Stimulated activated CD8-positive, alpha-beta memory T cell treated with anti-CD3 and anti-CD28 coated beads, Interleukin-15, amount 100 ng/mL, for 4 hours (primary cell): ENCODE measurements at places on chromosomes 7 and 10.
A peak's percentile ranks its signal among the peaks of the same experiment; 100 is the strongest.

DNA sequence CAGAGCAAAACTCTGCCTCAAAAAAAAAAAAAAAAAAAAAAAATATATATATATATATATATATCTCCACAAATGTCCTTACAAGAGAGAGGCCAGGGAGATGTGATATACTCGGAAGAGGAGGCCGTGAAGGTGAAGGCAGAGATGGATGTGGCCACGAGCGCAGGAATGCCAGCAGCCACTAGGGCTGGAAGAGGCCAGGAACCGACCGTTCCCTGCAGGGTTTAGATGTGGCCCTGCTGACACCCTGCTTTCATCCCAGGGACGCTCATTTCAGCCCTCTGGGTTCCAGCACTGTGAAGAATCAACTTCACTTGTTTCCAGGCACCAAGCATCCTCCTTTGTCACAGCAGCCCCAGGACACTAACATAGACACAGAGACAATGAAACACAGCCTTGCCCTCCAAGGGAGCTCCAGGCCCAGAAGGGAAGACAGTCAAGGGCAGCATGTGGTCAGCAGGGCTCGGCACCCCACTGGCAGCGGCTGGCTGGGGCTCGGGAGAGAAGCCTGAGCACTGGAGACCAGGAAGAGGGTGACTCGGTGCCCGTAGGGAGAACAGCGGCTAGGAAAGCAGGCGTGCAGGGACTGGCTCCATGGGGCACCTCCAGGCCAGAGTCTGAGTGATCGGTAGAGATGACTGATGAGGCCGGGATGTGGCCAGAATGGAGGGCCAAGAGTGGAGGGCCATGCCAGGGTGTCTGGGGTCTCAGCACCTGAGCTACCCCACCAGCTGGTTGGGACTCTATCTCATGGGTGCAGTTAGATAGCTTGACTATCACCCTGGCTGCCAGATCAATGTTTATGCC lies 7.6 kb downstream of the WDR86 start:
- DNase-seq = no peak

DNA sequence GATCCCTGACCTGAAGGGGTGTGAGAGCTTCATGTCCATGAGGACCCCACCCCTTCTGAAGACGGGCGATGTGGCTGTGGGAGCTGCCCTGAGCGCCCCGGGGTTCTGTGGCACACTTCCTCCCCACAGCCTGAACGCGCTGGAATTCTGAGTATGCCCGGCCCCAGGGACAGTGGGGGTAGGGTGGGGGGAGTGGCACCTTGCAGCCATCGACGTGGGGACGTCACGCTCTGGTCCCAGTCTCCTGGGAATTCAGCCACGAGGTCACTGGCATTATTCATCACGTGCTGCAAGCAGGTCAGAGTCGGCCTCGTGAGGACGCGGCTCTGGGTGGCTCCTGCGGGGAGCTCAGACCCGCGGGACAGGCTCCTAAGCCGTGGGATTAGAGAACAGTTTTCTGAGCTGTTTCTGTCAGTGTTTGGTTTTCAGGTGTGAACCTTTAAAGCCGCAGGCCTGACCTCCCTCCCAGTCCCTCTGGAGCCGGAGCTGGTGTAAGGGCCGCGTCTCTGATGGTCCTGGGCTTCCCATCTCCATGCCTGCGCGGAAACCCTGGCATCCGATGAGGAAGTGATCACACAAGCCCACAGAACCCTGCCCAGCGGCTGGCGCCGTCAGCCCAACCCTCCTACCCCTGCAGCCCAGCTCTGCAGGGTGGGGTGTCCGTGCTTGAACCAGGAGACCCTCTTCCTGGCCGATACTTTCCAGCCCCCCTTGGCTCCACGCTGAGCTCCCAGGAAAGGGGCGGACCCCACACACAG lies 16.1 kb downstream of the GPR146 start:
- no peak for DNase-seq

- DNase-seq = no peak
Observed at GRCh38 chr10:92506336-92506735, 67.6 kb downstream of the IDE start.

DNA sequence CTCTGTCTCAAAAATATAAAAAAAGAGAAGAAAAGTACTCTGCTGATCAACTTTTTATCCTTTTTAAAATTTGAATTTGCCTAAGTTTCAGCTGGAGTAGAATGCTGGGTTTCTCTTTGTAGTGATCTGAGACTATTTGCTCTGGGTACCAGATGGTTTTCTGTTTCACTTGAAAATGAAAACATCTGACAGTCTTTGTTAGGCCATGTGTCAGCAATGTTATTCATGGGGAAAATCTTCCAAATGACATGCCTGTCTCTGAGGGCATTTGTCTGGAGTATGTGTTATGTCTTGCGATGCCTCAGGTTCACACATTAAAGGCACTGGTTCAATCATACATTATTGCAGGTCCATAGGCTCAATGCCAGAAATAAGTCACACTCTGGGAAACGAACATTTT lies 175.3 kb upstream of the TMEM229A start:
- DNase-seq = no peak

GRCh38 chr10:70903262-70903921 lies 15.0 kb upstream of the PCBD1 start:
- no peak for DNase-seq

DNA sequence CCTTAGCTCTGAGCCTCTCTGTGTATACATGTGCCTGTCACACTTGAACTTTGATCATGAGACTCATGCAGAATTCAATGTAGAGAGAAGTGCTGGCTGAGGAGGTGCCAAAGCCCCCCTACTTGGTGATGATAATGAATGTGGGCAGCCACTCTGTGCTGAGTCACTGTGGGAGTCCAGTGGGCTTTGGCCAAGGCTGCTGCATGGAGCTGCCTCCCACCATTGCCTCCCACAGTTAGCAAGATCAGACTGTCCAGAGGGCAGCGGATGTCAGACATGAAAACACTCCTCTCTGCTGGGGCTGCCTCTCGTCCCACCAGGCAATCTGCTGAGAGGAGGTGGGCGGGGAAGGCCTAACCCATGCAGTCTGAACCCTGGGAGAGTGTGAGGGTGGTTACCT lies 180.3 kb downstream of the SH2D4B start:
- DNase-seq = no peak

DNA sequence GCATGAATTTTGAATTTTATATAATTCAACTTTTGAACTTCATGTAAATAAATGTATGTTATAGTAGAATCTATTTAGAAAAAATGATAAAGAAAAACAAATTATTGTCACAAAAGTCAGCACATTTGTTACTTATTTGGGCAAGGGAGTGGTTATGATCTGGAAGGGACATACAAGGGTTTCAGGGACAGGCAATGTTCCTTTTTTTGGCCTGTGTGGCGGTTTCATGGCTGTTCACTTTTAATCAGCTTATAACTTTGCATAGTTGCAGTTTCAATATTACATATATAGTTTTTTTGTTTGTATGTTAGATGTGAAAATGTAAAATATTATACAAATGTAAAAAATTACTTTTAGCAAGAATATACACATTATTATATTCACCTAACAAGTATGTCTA lies 256.2 kb downstream of the PCLO start:
- DNase-seq = no peak

DNA sequence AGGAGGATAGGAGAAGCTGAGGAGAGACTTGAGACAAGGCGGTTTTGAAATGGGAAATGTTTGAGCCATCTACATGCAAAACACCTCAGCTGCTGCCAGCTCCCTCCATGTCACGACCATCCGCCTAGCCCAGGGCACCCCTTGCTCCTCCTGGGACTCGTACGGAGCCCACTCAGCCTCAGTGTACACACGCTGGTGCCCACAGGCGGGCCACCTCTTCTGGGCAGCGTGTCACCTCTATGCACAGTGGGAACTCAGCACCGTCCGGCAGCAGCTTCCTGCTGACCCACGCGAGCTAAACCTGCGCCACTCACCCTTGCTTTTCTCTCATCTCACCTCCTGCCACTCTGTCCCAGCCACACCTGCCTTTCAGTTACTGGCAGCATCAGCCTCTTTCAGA lies 108.3 kb downstream of the GALNT11 start:
- no peak for DNase-seq

GRCh38 chr7:149196705-149197171 lies 1.4 kb downstream of the ZNF282 start:
- DNase-seq = no peak

DNA sequence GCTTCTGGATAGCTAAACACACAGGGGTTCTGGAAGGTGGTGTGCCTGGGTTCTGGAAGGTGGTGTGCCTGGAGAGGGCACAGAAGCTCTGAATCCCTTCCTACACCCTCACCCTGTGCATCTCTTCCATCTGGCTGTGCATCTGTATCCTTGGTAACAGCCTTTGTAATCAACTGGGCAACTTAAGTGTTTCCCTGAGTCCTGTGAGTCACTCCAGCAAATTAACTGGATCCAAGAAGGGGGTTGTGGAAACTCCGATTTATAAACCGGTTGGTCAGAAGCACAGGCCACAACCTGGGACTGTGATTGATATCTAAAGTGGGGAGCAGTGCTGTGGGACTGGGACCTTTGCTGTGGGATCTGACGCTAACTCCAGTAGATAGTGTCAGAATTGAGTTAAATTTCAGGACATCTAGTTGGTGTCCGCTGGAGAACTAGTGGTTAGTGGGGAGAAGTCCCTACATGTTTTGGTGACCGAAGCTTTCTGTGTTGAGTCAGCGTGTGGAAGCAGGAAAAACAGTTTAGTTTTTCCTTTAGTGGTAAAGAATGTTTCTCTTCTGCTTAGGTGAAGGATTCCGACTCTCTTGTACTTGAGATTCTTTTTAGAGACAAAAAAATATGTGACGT lies 228.1 kb downstream of the BMPER start:
- DNase-seq = no peak

DNA sequence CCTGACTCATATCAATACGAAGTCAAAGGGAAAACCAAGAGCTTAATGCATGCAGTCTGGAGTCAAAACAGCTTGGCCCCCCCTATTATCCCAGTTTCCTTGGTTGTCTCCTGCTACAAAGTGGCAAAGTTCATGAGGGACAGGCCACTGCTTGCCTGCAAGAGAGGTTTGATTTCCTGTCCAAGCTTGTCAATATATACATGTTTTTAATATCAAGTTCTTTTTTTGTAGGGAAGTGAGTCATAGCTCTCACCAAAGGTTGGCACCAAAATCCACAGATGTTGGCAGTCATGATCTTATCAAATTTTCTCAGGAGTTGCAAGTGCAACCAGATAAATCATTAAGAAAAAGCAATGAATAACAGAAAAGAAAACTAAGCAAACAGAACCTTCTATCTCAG lies 176.8 kb downstream of the COBL start:
- DNase-seq = no peak

GRCh38 chr7:76211216-76211615 lies 9.5 kb downstream of the SRRM3 start:
- no peak for DNase-seq

- DNase-seq = no peak
Observed at GRCh38 chr10:87928996-87929395, 65.6 kb downstream of the PTEN start.

DNA sequence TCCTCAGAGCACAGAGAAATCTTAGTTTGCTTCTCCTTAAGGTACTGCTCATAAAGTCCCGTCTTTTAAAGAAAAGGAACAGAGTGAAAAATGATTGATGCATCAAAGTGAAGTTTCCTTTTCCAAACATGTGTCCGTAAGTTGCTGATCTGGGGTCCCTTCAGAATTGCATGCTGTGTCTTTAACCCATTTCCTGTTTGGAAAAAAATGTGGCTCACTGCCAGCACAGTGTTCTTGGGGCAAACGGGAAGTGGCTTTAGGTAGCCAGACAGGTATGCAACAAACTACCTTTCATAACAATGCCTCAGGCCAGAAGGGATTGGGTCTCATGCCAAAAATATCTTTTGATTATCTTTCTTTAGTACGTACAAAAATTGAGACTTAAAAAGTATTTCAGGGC lies 50.9 kb downstream of the TFAM start:
- DNase-seq = no peak

- no peak for DNase-seq
Observed at GRCh38 chr7:158127241-158127640, 460.4 kb downstream of the PTPRN2 start.

DNA sequence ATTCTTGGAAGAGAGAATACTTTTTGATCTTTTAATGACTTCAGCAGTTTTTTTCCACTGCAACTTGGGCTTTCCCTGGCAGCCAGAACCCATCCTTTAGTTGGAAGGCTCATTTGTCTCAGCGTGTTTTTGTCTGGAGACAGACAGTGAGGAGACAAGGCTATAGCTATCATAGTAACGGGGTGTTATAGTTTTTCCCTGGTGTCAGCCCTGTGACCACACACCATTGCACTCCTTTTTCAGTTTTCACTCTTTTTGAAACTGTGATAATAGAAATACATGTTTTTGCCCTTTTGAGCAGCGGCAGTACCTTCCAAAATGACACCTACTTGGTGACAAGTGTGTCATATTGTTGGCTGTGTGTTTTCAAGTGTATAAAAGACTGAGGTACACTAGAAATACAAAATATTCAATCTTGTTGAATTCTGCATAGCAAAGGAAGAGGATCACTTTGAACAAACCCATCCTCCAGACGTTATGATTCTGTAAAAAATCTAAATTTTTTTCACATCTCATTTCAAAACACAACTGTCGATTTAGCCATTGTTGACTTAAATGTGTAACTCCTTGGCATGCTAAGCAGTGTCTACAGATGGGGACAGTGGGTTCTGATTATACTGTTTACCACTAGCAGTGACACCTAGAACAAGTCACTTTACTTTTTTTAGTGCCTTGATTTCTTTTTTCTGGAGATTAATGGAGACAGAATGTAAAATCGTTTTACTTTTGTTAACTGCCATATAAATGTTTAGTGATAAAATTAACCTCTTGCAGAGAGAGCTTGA lies 130.1 kb downstream of the EXOC4 start:
- no peak for DNase-seq

- no peak for DNase-seq
Observed at GRCh38 chr10:106360870-106361269, 803.6 kb downstream of the SORCS1 start.

DNA sequence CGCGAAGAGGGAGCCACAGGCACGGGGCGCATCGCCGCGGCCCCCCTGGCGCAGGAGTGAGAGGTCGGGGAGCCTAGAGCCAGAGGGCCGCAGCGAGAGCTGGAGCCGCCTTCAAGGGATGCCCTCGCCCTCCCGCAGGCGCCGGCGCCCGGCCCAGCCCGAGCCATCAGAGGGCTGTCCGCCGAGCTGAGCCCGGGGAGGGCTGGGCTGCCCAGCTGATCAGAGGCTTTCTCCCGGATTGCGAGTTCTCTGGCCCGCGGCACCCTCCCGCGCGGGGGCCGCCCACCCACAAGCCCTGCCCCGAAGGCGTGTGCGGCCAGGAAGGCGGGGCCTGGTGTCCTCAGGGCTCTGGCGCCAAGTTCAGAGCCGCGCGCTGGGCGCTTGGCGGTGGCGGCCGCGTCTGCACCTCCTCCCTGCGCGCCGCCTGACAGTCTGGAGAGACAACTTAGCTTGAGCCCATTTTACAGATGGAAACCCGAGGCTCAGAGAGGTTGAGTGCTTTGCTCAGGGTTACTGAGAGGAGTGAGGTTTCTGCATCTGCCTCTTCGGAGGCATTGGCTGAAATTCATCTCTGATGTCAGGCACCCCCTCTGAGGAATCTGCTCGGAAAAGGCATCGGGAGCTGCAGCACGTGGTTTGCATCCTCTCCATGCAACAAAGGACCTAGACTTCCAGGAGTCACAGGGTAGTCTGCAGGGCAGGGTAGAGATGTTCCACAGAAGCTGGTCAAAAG lies 3.8 kb upstream of the ANTXRL start:
- peak; percentile 21 for DNase-seq
